Stimulated activated CD8-positive, alpha-beta memory T cell treated with anti-CD3 and anti-CD28 coated beads, Interleukin-15, amount 100 ng/mL, for 1 hour (primary cell): ENCODE measurements at places on chromosomes 4 and X.

DNA sequence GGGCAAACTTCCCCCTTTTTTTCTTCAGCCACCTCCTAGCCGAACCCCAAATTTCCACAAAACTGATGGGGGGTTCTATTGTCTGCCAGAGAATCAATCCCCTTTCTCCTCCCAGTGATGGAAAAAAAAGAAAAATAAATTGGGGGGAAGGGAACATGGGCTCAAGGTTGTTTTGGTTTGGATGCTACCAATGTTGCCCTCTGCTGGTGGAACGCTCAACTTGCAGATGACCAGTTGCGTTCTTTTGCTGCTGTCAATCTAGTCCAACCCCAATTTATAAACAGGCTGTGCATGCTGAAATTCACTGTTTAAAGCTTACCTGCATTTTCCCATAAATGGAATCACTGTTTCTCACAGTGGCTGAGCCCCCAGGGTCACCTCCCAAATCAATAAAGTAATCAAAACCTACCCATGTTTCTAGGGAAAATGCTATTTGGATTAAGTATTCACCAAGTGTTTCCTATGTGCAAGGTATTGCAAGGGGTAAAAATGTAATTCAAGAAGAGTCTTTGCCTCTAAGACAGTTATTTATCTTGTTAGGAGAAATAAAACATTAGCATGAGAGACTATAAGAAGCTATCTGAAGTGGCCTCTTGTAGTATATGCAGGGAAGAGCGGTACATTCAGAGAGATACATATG is 116.7 kb upstream of the TMEM164 start:
- no peak for DNase-seq

GRCh38 chrX:69139516-69139915 is 25.7 kb downstream of the PJA1 start:
- no peak for DNase-seq

DNA sequence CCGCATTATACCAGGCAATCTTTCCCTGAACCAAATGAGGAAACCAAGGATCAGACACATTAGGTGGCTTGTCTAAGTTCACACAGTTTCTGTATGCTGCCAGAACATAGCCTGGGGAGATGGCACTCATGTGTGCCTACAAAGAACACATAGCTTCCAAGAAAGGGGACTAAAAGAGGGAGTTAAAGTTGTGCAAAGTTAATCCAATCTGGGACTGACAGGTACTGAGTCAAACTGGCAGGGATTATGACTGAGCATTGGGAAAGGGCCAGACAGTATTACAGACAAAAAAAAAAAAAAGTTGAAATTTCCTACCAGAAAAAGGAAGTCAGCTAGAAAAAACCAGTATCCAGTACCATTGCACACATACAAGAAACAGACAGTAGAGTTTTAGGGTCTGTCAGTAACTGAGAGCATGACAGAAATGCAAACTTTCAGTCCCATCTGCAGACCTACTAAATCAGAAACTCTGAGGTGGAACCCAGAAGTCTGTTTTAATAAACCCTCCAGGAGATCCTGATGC is 37.2 kb downstream of the ADAMTS3 start:
- no peak for DNase-seq

DNA sequence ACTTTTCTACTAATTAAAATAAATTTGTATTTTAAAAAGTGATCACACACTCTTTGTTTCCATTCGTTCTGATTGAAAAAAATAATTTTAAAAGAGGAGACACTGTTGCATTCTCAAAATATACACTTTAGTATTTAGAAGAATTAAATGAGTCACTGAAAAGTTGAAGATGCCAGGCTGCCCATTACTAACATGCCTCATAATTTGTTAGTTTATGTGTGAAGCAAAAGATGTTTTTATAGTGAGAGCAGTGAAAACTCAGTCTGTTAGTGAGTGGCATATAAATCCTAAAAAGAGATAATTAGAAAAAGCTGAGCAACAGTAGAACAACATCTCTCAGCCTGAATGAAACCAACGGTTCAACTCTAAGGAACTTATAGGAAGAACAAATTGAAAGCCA is 143.4 kb downstream of the CDS1 start:
- DNase-seq: no peak

- DNase-seq: no peak
These were observed 41.8 kb upstream of the HS3ST1 start for GRCh38 chr4:11470438-11471045.

- no peak for DNase-seq
These were observed 37.5 kb upstream of the EDA2R start for GRCh38 chrX:66676413-66676812.

DNA sequence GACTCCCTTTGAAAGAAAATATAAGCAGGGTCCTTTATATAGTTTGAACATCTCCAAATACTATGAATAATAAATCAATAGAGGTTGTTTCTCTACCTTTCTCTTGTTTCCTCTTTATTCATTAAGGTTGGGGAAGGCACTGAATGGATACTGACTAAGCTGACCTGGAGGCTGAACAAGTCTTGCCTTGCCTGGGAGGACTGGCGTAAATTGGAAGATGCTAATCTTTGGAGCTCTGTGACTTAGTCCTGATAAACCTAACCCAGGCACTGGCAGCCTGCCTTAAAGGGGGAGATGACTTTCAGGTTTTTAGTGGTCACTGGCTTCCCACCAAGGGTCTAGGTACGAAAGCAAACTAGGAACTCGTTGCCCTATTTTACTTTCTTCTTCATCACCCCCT is 10.5 kb downstream of the CCDC160 start:
- DNase-seq: no peak

GRCh38 chrX:49876750-49877149 is 2.5 kb upstream of the USP27X start:
- DNase-seq: no peak

- DNase-seq: no peak
These were observed 198.7 kb downstream of the ENOX2 start for GRCh38 chrX:130704053-130705038.

DNA sequence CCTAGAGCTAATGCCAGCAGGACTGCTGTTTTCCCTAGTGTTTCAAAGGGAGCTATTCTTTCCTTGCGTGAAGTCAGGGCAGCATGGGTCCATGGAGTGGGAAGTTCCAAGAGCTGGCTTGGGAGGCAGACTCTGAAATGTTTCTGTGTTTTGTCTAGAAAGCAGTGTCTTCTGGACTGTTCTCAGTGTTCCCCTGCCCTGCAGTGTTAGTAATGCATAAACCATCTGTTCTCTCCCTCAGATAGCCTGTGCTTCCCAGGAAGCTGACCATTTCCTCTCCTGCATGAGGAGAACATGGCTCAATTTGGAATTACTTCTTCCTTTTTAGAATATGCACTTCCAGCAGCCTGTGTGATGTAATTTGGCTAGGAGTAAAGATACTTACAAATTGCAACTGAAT is 116.7 kb upstream of the CXCL13 start:
- no peak for DNase-seq

GRCh38 chr4:19557161-19557560 is 694.5 kb upstream of the SLIT2 start:
- DNase-seq: no peak

- no peak for DNase-seq
These were observed 82.9 kb downstream of the STOX2 start for GRCh38 chr4:183987987-183988392.

- no peak for DNase-seq
These were observed 9.5 kb downstream of the PARM1 start for GRCh38 chr4:74942251-74942917.

DNA sequence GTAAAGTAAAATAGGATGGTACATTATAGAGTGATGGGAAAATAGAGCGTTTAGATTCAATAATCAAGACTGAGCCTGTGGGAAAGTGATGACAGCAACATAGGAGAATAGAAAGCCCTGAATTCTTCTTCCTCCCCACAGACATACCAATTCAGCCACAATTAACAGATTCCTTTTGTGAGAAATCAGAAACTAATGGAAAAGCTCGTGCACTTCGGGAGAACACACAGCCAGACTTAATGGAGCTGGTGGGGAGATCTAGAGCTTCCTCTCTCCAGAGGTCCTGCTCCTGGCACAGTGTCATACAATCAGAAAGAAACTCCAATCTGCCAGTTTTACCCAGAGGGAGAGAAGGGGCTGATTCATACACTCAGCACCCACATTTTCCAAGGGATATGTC is 676.3 kb upstream of the BOD1L1 start:
- no peak for DNase-seq

GRCh38 chr4:48033825-48034413 is 17.3 kb downstream of the NIPAL1 start:
- DNase-seq: peak; percentile 51

DNA sequence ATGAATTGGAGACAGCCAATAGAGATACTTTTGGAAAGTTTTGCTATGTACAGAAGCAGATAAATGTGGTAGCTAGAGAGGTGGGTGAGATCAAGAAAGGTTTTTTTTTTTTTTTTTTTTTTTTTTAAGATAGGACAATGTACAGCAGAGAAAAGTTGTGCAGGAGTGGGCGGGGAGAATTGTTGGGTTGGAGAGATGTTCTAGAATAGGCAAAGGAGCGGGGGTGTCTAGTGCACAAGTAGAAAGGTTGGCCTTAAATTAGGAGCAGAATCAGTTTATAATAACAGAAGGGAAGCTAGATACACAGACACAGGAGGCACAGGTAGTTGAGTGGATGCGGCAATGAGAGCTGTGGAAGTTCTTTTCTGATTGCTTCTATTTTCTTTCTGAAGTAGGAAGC is 66.2 kb upstream of the PGK1 start:
- no peak for DNase-seq

DNA sequence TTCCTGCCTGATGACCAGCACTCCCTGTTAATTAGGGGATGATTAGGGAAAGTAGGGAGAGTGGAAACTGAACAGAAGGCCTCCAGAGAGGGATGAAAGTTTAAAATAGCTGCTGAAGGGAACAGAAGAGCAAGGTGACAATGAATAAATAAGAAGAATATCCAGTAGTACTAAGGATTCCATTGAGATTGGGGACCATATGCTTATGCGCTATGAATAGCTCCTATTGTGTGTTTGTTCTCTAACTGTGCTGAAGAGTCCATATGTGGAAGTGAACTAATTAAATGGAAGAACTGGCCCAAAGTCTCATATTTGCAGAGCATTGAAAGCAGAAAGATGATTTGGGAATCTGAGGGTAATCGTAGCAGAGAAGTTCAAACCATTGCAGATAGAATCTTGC is 137.0 kb downstream of the PRSS12 start:
- no peak for DNase-seq

- no peak for DNase-seq
These were observed 97.9 kb downstream of the ARHGEF9 start for GRCh38 chrX:63686878-63687714.

DNA sequence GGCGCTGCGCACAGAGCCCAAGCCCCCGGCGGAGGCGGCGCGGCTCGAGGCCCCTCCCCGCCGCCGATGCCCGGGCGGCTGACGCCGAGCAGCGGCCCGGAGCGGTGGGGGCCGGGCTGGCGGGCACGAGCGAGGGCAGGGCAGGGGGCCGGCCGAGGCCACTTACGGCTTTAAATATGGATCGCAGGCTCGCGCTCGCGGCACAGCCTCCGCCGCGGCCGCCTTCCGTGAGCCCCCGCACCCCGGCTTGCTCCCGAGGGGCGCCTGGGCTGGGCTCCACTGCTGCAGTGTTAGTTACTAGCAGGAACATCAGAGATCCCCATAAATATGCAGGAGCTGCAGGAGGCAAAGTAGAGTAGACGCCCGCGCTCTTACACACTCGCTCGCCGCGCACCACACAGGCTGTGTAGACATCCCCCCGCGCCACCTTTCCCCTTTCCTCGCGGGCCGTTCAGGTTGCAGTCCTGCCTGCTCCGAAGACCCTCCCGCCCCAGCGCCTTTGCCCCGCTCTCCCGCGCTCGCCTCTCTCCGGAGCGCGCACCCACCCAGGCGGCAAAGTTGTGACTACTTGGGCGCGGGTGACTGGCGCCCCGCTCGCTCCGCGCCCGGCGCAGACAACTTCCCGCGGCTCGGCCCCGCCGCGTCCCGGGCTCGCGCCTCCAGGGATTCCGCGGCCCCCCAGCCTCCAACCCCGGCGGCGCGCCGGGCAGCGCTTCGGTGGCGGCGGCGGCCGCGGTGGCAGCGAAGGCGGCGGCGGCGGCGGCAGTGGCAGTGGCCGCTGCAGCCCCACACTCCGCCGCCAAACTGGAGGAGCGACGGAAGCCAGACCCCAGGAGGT is 152.0 kb upstream of the SLC4A4 start:
- DNase-seq: no peak
